ENCODE measurements at places on chromosomes 11 and 22.

GRCh38 chr11:103398829-103399228, 289.6 kb downstream of the DYNC2H1 start:
- DNase-seq: no peak

- DNase-seq: no peak
Measured at GRCh38 chr11:106172386-106172991, 95.0 kb downstream of the AASDHPPT start.

DNA sequence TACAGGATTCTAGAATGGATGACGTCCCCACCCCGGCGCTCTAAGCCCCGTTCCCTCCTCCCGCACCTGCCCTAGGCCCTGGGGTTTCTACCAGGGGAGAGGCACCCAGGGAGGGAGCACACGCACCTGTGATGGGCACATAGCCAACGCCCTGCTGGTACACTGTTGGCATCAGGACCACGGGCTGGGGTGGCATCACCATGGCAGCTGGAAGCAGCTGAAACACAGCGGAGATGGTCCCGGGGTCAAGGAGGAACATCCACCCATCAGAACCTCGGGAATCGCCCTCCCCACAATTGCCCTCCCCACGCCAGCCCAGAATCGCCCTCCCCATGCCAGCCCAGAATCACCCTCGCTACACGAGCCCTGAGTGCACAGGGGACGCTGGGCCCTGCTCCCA, 23.6 kb downstream of the TOLLIP start:
- no peak for DNase-seq

DNA sequence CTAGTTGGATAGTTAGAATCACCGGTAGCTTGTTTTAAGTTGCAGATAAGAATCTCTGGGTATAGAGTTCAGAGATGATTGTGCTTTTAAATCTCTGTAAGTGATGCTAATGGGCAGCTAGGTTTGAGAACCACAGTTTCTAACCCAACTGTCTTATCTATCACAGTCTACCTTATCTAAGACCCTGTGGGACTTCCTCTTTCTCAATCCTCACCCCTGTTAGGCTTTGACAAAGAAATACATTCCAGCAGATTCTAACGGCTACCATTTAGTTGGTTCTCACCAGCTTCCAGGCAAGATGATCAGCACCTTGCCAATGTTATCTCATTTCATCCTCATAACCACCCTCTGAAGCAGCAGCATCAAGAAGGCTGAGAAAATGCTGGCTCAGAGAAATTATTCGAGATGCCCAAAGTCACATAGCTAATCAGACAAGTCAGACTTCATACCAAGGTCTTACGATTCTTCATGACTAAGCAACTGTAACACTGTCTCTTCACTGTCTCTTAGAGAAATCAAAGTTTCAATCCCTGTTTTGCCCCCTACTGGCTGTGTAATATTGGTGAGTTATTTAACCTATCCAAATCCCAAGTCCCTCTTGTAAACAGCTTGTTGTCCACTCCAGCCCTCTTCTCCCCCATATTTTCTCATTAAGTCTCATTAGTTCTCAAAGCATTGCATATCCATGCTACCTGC, 192.4 kb upstream of the API5 start:
- DNase-seq: no peak

- DNase-seq: no peak
Measured at GRCh38 chr11:1571760-1572196, 293 bp downstream of the DUSP8 start.

- DNase-seq: no peak
Measured at GRCh38 chr22:45200860-45201511, 37.3 kb downstream of the NUP50 start.

- no peak for DNase-seq
Measured at GRCh38 chr11:100094121-100094865, 592.8 kb upstream of the ARHGAP42 start.

- DNase-seq: no peak
Measured at GRCh38 chr11:44652901-44653644, 73.7 kb upstream of the TSPAN18 start.

DNA sequence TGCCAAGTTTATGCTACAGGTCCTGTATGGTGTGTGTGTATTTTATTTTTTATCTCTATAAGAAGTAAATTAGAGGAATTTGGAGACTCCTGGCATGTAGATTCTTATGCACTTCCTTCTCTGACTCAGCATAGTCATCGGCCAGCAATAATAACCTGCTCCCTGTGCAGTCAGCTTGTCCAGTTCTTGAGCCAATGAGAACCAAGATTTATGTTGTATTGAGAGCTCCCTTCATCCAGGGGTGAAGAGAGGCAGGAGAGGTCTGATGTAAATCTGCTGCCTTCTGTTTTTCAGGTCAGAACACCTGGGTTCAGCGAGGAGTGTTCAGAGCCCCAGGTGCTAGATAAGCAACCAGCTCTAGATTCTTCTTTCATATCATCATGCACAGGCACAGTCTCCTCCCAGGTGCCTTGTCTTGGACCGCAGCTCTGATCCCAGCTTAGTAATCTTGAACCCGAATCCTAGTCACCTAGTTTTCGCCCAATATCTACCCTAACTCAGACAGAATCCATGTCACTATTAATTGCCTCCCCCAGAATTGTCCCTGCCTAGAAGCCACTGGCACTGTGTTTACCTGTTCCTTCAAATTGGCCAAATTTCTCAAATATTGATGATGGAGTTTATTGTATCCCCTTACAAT, 328.2 kb upstream of the NCAM1 start:
- DNase-seq: no peak

DNA sequence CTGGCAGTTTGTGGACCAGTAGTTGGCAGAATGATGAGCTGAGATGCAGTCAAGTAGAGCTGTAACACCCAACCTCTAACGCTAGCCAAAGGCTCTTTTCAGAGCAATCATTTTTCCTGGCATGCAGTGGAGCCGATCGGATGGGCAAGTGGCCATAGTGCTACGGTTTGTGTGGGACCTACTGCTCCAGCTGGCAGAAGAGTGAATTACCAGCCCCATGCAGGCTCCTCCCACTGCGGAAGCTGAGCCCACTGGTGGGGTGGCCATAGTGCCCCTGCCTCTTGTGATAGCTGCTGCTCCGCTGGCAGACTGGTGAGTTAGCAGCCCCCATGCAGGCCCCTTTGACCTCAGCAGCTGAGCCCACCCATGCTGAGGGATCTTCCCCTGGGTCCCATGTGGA, 27.0 kb upstream of the SC5D start:
- no peak for DNase-seq

- no peak for DNase-seq
Measured at GRCh38 chr22:38203855-38204514, 2.2 kb downstream of the MAFF start.

DNA sequence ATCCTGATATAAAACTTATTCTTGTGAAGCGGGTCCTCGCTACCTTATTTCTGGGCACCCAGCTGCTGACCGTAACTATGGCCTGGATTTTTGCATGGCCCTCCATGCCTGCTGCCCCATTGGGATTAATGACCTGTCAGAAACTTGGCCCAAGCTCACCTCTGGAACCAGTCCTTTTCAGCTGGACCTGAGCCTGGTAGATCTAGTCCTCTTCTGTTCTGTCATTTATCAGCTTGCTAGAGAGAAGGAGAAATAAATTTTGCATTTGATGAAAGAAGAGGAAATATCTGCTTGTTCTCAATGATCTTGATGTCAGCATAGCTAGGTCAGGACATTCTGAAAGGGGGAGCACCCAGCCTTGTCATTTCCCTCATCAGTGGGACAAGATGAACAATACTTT, 387.8 kb upstream of the LARGE1 start:
- DNase-seq: no peak

DNA sequence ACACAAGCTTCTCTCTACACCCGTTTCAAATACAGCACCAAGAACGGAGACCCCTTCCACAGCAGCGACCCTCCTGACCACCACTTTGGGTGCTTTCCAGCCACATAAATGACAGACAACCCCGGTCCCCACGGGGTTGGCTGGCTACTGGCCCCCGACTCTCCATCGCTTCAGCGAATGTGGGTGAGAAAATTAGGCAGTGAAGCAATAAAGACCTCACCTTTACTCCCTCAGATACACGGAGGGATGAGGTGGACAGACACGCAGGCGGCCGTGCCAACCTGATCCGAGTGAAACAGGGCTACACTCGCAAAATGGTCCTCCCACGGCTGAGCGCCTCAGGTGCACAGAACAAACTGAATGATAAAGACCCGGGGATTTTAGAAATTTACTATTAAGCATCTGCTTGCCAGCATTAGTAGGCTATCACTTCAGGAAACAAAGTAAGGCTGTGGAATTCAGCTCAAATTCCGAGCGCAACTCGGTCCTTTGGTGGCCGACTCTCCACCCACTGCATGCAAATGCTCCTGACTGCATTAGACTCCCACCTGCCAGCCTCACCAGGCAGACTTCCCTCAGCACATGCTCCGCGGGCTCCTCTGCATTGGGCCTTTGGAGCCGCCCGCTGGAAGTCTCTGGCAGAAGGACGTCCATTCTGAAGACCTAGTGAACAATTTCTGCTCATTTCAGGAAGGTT, 12.8 kb upstream of the EFCAB6 start:
- no peak for DNase-seq

GRCh38 chr22:41274856-41275255, 11.1 kb downstream of the RANGAP1 start:
- no peak for DNase-seq

DNA sequence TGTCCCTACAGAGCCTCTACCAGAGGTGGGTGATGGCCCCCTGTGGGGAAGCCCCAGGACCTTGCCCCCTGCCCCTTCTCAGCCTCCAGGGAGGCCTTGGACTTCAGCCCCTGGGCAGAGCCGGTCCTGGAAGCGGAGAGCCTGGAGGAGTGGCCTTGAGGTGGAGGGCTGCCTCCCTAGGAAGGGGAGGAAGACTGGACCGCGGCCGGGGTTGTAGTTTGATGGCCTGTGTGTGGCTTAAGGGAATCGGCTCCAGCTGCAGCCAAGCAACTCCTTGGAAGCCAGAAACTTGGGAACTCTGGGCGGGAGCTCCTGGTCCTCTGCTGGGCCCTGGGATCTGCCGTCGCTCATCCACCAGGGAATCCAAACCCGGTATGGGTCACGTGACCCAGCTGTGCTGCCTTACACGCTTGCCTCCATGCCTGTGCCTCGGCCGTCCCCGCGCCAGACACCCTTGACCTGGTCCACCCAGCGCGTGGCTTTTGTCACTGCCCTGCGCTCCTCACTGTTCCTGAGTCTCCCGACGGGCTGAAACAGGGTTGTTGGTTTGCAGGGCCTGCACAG, 23.5 kb upstream of the ARHGAP8 start:
- no peak for DNase-seq

DNA sequence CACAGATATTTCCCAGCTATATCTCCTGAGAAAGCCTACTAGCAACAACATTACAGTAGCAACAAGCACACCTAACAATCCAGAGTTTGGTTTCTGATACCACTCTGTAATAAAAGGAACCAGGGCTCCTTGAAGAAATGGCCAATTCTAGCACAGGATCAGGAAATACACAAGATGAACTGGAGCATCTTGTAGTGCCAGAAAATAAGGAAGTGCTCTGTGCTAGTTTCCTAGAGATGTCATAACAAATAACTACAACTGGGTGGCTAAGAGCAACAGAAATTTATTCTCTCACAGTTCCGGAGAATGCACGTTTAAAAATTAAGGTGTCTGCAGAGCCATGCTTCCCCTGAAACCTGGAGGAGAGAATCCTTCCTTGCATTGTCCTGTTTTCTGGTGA, 217.8 kb downstream of the KIRREL3 start:
- no peak for DNase-seq

GRCh38 chr11:18105086-18105801, 638 bp downstream of the SAAL1 start:
- no peak for DNase-seq

- DNase-seq: no peak
Measured at GRCh38 chr11:126347751-126348668, 7.5 kb upstream of the ST3GAL4 start.

DNA sequence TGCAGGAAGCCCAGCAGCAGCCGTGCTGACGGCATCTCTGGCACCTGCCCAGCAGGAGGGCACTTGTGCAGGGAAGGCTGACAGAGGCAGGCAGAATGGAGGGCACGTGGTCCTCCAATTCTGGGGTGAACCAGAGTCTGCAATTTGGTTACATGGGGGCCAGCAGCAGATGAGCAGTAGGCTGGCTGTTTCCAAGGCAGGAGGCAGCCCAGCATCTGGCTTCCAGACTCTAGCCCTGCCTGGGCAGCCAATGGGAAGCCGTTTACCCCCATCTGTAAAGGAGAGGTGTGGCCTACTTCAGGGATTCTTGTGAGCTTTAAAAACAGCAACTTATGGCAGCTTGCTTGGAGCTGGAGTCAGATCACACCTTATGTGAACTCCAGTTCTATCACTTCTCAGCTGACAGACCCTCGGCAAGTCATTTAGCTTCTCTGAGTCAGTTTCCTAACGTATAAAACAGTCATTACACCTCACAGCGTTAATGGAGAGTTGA, 27.9 kb upstream of the RASL10A start:
- no peak for DNase-seq

DNA sequence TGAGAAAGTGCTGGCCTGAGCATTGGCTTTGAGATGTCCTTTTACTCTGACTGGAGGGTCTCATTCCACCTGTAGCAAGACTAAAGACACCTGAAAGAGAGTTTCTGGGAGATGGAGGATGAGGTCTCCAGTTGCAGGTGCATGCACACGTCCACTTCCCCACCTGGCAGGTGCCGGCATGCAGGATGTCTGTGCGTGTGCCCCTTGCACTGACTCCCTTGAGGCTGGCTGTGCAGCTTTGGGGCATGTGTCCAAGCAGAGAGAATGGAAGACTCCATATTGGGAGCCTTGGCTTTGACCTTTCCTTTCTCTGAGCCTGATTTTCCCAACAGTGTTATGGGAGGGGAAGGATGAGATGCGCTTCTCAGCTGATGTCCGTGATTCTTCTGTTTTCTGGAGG, 44.0 kb upstream of the TUB start:
- DNase-seq: no peak

DNA sequence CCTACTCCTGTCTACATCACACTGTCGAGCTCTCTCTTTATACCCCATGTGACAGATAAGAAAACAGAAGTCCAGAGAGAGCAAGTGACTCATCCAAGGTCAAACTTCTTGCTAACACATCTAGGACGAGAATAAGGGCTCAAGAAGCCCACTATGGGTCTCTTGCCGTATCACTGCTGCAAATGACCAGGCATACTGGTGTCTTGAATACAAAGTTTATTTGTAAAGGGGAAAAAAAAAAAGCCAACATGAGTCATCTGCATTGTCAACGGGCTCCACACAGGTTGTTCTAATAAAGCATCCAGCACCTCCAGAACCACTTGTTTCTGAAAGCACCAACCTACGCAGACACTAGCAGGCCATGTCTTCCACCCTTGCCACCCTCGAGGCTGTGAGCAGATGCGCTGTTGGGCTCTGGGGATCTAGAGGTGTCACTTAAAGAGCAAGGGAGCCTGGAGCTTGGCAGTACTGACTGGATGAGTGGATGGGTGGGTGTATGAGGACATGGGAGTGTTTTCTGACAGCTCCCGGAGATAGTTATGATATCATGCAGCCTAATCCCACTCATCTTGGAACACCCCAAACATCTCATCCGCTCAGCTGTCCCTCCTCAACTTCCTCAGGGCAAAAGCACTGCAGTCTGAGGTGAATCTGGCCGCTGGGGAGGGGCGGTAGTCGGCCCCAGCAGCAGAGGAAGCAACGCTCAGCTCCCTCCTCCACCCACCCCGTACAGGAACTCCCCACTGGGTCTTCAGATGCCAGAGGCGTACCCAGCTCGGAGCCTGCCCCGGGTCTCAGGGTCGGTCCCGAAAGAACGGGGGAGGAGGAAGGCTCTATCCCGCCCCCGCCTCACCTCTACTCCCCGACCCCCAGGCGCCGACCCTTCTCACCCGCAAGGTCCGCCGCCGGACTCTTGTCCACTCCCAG, 1.0 kb downstream of the SMCO4 start:
- peak; percentile 25 for DNase-seq

- no peak for DNase-seq
Measured at GRCh38 chr11:15963266-15963665, 393.1 kb downstream of the SOX6 start.

GRCh38 chr22:49601614-49602321, 225.9 kb downstream of the BRD1 start:
- no peak for DNase-seq

- DNase-seq: no peak
Measured at GRCh38 chr11:7222619-7223018, 29.1 kb upstream of the SYT9 start.
